ENCODE measurements at places on chromosomes 7 and 10.
A peak's percentile ranks its signal among the peaks of the same experiment; 100 is the strongest.

DNA sequence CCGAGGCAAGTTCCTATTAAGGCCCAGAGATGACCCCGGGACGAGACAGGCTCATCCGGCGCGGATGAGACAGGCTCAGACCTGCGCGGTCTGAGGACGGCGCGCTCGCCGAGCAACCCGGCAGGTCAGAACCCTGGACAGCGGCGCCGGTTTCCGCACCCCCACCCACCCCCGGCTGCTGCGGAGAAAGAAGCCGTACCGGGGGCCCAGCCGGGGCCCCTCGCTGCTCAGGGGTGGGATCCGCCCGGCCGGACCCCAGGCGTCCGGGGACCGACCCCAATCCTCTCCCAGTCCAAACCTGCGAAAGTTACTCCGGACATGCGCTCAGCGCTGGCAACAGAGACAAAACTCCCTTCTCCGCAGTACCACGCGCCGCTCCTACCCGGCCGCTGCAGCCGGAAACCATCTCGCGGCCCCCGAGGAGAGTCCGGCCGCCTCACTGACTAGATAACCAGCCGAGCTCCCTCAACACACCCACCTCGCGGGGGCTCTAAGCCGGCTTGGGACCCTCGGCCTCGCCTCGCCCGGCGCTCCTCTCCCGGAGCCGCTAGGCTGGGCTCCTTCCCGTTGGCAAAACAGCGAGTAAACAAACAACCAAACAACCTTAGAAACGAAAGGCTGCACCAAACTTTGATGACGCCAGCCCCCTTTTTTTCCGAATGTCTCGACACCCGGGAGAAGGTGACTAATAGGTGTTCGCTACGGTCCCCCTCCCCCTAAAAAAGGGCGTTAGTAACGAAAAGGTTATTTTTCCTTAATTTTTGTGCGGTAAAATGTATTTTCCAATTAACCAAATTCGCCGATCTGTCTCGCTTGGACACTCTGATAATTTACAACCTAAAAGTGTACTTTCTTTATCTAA is 2.3 kb upstream of the DRGX start:
- no peak for DNase-seq

DNA sequence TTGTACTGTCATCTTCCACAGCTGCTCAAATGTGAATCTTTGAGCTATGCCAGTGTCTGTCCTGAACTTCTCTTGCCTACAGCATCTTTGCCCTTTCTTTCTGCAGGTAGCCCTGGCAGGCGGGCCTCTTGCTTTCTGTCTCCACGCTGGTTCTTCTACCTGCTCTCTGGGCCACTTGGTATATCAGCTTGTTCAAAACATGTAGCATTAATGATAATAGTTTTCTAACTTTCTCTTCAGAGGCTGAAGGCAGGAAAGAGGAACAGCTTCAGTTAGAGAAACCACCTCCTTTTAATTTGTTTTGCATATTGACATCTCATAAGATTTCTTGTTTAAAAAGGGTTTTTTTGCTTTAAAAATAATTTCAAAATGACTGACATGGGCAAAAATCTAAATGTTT is 923 bp upstream of the FGL2 start:
- no peak for DNase-seq

DNA sequence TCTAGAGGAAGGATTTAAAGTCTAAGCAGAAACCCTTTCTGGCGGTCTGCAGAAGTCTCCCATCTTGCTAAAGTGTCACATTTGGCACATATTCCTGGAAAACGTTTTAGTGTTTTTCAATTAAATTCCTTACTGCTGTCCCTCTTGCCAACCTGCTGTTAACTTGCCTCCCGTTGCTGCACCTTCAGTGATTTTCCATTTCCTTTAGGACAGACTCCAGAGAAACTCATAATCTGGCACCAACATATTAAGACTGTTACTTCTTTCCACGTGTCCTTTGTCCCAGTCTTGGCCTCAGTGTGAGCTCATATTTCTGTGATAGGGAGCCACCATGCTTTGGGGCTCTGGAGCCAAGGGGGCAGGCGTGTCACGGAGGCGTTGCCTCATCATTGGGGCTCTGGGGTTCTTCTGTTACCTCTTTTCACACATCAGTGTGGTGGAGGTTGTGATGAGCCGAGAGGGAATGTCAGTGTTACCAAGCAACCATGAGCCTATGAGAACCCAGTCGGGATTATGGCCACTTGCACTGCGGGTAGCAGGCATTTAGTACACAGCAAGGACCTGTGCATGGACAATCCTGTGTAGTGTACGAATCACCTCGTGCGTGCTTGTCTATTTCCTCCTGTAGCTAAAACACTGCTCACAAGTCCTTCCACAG is 26.0 kb upstream of the ZNF32 start:
- no peak for DNase-seq

GRCh38 chr7:152050547-152050971 is 25.1 kb downstream of the GALNT11 start:
- peak; percentile 15 for DNase-seq

GRCh38 chr7:4307316-4308204 is 374.5 kb upstream of the FOXK1 start:
- no peak for DNase-seq

- no peak for DNase-seq
Measured at GRCh38 chr10:112634096-112634830, 187.2 kb downstream of the VTI1A start.

DNA sequence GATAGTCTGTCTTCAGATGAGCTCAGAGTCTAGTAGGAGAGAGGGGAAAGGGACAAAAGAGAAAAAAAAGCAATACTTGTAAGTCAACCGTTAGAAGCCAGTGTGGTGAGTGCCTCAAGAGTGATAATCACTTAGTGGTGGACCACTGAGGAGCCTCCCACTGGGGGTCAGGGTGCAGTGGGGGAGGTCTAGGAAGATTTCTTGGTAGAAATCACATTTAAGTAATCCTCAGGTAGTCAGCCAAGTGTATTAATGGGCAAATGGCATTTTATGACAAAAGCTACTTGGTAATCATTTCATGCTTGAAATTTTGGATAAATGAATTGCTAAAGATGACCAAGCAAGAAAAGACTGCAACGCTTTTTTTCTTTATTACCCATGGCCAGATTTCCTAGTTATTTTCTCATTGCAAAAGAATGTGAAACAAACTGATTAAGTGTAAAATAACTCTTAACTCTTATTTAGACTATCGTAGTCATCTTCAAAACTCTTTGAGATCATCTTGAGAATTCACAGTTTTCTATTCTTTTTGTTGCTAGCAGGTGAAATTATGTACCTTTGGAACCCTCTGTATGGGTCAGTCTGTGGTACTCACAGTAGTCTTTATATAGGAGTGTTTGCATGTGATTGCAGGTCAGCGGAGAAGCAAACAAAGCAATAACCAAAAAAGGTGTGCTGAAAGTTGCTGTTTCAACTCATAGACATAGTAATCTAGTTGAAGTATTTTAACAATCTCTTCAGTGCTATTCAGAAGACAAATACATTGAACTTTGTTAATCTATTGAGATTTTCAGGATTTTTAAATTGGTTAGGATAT is 63.9 kb downstream of the PPP1R9A start:
- DNase-seq = no peak

- no peak for DNase-seq
Measured at GRCh38 chr10:5002013-5002727, 1.5 kb downstream of the AKR1C2 start.

DNA sequence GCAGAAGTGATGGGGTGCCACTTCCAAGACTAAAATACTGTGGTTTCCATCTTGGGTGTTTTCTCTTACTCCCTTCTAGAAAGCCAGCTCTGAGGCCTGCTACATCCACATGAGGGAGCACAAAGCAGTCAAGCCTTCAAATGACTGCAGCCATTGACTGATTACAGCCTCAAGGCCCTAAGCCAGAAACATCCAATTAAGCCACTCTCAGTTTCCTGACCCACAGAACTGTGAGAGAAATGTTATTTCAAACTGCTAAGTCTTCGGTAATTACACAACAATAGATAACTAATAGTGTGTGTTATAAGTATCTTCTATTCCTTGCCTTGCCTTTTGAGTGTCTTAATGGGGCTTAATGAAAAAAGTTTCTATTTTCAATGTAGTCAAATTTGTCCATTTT is 24.8 kb downstream of the BRAF start:
- no peak for DNase-seq

DNA sequence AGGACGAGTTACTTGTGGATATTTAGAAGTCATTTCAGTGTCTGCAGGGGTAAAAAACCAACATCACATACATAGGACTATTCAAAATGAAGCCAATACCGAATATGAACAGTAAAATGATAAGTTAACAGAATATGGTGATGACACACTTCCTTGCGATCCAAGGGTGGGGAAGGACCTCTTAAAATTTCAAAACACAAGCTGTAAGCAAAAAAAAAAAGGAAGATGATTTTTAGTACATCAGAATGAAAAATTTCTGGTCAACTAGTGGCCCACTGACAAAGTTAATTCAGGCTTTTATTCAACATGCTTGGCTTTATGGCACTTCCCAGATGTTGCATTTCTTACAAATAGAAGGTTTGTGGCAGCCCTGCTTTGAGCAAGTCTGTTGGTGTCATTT is 19.0 kb upstream of the GALNTL5 start:
- no peak for DNase-seq

DNA sequence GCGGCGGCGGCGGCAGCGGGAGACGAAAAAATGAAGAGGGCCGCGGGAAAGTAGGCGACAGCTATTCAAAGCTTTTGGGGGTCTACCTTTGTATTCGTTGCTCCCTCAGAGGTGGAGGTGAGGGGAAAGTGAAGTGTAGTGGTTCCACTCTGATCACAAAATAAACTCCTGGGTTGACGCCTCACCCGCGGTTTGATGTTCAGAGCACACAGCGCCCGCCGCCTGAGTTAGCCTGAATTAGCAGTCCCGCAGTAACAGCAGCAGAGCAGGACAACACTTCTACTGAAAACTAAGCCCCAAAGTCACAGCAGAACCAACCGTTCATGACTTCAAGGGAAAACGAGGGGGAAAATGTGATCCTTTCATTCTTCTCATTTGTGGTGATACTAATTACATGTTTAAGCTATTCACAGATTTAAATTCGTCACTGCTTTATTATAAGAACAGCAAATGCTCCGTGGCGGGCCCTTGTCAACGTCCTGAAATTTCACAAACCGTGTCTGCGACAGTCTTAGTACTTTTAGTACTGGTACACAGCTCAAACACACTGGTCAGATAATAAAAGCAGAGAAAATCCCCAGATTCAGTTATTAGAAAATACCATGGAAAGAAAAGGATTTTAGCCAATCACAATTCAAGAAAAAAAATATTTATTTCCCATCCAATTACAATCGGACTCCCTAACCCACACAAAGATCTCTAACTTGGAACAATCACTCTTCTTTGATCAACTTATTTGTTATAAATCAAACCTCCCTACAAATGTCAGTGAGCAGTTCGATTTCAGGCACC is 563 bp upstream of the JMJD1C start:
- no peak for DNase-seq
